ENCODE measurements at places on chromosomes 1 and 21.
A peak's percentile ranks its signal among the peaks of the same experiment; 100 is the strongest.

GRCh38 chr1:96361961-96362360 is 359.6 kb upstream of the PTBP2 start:
- DNase-seq = no peak

GRCh38 chr1:110734133-110734680 is 59.5 kb upstream of the KCNA3 start:
- no peak for DNase-seq

DNA sequence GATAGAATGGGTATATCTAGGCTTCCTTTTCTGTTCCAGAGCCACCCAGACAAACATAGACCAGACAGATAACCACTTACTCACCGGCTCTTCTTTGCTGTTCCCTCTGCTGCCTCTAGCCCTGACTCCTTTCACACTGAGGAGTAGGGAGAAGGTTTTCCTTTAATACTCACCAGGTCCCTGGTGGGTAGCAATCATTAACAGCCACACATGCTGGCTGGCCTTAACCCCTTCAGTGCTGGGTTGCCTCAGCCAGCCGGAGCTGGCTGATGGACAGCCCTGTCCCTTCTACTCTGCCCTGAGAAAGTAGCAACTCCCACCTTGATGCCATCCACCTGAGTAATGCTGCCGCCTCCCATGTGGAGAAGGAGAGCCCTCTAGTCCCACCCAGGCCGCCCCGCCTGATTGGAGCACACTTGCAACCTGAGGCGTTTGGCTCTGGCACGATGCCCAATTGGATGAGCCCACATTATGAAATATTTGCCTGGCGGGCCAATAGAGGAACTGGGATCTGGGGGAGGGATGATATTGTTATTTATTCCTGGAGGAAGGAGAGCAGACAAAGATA is 71.6 kb downstream of the PLEKHA6 start:
- no peak for DNase-seq

DNA sequence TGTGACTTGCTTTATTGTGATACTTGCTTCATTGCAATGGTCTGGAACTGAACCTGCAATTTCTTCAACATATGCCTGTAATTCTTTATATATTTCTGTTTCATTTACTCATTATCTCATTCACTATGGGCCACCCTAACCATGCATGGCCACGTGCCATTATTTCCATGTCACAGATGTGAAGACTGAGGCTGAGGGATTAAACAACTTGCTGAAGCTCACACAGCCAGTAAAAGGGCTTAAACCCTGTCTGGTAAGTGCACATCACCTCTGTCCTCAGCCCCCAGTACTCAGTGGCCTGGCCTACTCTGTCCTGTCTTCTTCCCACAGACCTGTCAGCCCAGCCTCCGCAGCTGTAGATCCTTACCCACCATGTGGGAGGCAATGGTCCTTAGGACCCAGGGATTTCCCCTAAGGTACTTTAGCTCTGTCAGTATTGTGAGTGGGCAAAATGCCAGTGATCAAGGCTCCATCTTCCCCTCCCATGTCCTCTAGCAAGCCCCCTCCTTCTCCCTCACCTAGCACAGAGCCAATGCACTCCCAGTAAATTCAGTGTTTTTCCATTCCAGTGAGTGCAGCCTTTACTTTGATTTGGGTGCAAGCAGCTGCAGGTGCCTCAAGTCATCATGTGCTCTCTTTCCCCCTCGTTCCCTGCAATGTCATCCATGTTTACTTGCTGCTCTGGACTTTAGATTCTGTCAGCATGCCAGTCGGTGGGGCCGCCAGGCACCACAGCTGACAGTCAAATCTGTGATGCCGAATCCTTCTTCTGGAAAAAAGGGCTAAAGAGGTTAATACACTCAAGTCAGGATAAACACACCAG is 228.2 kb upstream of the PROX1 start:
- no peak for DNase-seq

DNA sequence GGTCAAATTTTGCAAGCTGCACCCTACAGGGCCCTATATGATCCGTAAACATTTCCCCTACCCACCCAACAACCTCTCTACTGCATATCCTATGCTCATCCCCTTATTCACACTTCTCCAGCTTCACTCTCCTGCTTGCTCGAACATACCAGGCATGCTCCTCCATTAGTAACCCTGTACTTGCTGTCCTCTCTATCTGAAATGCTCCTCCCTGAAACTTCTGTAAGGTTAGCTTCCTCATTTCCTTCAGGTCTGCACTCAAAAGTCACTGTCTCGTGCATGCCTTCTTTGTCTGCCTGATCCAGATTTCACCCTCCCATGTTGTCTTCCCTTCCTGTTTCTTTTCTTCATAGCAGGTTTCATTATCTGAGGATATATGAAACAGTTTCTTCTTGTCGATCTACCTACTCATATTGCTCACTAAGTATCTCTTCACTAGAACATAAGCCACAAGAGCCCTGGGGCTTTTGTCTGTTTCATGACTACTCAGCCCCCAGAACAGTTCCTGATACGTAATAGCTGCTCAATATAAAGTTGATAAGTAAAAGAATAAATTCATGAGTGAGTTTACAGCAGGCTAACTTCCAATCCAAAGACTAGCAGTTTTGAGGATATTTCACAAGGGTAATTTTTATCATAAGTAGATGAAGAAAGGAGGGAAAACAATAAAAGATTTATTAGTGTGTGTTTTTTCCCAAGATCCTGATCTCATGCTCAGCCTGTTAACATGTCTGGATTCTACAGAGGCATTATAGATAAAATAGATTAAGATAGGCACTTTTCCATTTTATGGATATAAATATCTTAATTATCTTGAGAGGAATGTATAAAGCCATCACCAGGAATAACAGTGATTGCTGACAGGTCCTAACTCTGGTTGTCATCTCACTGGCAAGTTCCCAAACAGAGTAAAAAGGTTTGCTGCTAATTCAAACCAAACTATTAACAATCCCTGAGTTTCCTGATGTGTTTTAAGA is 392.5 kb upstream of the ESRRG start:
- no peak for DNase-seq

GRCh38 chr1:220347654-220348175 is 75.5 kb upstream of the RAB3GAP2 start:
- no peak for DNase-seq

GRCh38 chr1:28986306-28986910 is 72.0 kb downstream of the EPB41 start:
- no peak for DNase-seq

GRCh38 chr1:3313576-3313950 is 140.9 kb upstream of the ARHGEF16 start:
- peak; percentile 93 for DNase-seq

DNA sequence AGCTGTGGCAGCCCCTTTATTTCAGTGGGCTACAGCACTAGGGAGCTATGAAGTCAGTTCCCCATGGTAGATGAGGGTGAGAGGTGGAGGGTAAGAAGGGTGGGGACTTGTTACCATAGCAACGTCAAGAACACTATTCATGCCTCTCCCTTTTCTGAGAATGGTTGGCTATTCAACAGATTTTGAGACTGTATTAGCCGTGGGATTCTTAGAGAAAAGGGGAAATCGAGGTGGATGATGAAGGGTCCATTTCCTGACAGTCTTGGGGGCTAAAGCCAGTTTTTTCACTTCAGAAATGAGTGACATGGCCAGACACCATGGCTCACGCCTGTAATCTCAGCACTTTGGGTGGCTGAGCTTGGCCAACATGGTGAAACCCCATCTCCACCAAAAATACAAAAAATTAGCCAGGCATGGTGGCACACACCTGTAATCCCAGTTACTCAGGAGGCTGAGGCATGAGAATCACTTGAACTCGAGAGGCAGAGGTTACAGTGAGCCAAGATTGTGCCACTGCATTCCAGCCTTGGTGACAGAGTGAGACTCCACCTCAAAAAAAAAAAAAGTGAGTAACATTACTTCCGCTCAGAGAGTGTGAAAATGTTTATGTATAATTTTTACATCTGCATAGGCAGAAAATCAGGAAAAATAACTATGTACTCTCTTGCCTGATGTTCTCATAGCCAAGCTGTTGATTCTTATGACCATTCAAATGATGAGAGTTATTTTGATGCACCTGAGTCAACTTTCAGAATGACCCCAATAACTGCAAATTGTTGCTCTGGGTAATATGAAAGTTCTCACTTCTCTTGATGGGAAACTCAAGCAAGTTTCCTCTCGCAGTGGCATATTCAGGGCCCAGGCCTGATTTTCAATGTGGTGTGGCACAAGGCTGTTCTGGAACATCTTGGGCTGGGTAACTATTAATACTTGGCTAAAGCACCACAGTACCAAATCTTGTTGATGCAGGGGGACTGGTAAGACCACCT is 23.2 kb upstream of the RGSL1 start:
- DNase-seq = no peak

GRCh38 chr1:58442114-58442513 is 104.4 kb downstream of the OMA1 start:
- no peak for DNase-seq

DNA sequence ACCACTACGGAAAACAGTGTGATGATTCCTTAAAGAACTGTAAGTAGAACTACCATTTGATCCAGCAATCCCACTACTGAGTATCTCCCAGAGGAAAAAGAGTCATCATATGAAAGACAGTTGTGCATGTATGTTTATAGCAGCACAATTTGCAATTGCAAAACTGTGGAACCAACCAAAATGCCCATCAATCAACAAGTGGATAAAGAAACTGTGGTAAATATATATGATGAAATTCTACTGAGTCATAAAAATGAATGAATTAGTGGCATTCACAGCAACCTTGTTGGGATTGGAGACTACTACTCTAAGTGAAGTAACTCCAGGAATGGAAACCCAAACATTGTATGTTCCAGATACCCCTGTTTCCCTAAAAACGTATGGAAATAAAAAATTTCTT is 337.0 kb upstream of the PTBP2 start:
- DNase-seq = no peak

DNA sequence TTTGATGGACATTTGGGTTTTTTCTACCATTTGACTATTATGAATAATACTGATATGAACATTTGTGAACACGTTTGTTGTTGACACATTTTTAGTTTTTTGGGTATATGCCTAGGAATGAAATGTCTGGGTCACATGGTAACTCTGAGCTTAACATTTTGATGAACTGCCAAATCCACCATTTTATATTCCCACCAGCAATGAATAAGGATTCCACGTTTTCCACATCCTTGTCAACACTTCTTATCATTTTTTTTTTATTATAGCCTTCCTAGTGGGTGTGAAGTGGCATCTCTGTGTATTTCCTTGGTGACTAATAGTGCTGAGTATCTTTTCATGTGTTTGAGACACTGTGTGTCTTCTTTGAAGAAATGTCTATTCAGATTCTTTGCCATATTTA is 67.6 kb downstream of the RASAL2 start:
- no peak for DNase-seq

GRCh38 chr1:118184739-118185083 is 317 bp downstream of the SPAG17 start:
- no peak for DNase-seq

DNA sequence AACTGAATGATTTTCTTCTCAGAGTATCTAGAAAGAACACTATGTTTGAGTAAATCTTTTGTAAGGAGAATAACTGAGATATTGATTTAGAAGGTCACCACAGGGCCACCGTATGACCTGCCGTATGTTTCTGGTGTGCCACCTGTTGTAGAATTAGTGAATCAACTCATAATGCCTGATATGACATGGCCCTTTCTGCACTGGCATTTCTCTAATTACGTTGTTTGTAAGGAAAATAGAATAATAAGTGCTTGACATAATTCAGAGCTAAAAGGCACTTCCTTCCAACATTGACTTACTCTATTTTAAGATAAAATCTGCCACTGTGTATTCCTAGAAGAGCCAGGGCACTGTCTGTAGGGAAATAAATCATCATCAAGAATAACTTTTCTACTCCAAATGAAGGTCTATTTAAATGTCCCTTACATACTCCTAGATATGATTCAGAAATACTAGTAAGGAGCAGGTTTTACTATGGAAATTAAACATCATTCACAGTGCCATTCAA is 101.7 kb downstream of the PHTF1 start:
- DNase-seq = no peak

DNA sequence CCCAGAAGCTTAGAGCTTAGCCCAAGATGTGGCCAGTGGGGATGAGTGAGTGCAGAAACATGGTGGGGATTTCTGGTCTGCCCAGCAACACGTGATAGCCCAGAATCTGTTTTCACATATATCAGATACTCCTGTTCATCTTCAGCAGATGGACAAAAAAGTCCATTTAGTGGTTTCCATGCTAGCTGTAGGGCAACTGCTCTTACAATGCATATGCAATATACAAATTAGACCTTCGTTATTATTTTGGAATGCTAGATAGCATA is 96.9 kb upstream of the SGIP1 start:
- no peak for DNase-seq

DNA sequence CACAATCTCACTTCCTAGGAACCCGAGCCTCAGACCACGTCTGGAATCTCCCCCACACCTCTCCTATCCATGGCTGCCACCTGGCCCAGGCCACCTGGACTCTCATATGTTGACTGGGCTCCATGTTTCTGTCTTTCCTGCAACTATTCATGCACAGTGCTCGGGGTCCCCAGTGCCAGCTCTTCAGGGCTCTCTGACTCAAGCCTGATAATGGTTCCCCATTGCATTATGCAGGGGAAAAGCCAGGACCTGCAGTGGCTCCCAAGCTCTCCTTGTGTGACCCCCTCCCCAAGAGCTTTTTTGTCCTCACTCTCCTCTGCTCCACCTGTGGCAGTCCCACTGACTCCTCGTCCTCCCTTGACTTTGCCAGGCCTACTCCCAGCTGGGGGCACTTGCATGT is 417.6 kb downstream of the NPHP4 start:
- no peak for DNase-seq

- DNase-seq = no peak
These were observed 251.0 kb downstream of the OLFM3 start for GRCh38 chr1:101745551-101746270.

GRCh38 chr1:201749059-201749690 is 79.8 kb upstream of the IPO9 start:
- no peak for DNase-seq

DNA sequence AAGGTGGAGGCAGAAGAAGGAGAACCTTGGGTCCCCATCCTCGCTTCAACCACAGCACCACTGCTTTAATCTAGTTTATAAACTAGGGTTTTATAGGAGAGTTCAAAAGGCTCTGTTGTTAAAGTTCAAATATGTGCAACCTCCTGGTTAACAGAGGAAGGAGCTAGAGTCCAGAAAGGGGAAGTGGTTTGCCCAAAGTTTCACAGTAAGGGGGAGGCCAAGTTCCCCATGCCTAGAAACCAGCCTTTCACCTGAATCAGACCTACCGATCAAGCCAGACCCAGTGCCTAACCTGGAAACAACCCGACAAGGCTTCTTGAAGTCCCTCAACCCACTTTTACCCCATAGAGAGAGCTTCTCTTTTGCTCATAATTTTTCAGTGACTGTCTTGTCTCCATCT is 106.5 kb downstream of the PLPP3 start:
- DNase-seq = no peak

DNA sequence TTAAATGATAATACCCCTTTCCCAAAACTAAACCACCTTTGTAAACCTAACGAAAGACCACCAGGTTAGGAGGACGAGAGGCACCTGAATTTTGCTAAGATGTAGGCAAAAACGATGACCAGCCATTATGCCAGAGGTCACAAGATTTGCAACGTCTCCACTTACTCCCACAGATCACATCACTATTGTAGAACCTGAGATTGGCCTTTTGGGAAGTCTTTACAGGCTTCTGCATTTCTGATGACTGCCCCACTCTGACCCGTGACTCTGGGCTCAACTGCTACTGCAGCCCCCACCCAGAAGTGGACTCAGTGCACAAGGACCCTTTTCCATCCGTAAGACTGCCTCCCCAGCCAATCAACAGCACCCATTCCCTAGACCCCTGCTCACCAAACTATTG is 36.4 kb upstream of the COL6A2 start:
- DNase-seq = no peak

GRCh38 chr1:54408147-54409066 is 2.2 kb upstream of the SSBP3 start:
- no peak for DNase-seq

All from femur (tissue), 1 donor.